ENCODE measurements at places on chromosomes 2 and 18.

DNA sequence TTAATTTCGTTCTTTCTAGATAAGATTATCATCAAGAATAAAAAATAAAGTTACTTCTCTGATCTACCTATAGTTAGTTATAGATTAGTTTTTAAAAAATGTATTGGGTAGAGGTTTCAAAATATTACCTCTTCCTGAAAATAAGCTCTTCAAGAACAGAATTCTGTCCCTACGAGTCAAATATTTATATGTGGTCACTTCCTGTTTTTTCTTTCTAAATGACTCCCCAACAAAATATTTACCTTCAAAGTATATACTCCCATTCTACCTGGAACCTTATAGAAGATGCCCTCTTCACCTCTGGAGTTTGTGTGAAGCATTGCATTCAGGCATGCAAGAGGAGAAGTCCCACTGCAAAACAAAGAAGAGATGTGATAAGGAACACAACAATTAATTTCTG is 72.3 kb downstream of the ASXL2 start:
- no peak for DNase-seq

GRCh38 chr2:24697792-24698191 is 95.4 kb downstream of the PTRHD1 start:
- DNase-seq = no peak

- DNase-seq = no peak
Observed at GRCh38 chr18:36638224-36638623, 190.6 kb downstream of the TPGS2 start.

DNA sequence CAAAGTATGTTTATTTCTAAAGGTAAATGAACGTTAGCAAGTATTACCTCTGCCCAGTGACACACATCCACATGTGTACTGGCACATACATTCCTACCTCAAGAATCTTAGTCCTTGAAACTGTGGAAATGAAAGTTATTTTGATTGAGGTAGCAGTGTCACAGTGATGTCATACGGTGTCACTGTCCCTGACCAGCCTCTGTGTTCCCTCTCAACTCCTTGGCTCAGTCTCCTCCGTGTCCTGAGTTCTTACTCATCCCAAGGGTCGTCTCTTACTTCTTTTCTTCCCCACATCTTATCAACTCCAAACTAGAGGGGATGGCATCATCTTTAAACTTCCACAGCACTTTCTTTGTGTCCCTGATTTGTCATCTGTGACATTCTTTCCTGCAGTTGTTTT is 3.3 kb downstream of the NCK2 start:
- DNase-seq = no peak

GRCh38 chr18:79428287-79428686 is 32.6 kb downstream of the NFATC1 start:
- no peak for DNase-seq

DNA sequence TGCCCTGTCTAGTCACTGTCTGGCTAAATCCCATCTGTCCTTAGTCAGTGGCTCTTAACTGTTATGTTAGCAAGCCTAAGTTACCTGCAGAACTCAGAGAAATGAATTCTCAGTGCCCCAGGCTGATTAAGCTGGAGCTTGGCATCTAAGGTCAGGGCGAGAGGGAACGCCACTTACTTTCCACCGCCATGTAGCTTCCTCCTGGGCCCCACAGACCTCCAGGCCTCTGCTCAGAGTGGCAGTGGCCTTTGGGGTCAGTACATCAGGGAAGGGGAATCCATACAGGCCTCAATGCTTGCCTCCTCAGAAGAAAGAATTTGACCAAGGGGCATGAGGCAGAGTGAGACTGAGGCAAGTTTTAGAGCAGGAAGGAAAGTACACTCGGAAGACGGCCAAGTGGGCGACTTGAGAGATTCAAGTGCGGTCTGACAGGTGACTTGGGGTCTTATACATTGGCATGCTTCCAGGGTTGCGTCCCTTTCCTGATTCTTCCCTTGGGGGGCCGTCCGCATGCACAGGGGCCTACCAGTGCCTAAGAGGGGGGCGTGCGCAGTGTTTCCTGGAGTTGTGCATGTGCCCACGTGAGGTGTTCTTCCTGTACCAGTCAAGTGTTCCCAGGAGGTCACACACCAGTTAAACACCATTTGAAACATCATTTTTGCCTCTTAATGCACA is 64.1 kb downstream of the EMILIN2 start:
- DNase-seq = no peak

- no peak for DNase-seq
Observed at GRCh38 chr2:217738061-217738460, 264.7 kb downstream of the TNS1 start.

- DNase-seq = no peak
Observed at GRCh38 chr2:198641161-198641560, 816.6 kb downstream of the SATB2 start.

DNA sequence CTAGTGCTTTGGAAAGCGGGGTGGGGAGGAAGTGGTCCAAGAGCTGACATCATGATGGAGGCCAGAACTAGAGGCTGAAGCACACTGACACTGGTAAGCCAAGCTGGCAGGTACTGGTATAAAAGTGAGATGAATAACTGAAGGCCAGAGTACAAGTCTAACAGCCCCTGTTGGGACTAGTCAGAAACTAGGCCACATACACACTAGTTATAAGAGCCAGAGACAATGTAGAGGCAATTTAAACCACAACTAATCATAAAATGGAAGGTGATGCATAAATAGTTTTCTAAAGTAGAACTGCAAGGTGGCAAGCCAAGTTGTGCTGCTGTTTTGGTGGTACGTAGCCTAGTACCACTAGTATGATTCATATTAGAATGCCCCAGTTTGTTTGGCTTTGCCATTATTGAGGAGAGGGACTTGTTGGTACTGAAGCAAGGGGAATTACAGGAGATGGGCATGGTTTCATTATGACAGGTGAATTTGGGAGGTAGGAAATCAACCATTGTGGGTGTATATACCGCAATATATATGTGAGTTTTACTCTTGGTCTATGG is 57.6 kb downstream of the GDF7 start:
- no peak for DNase-seq

DNA sequence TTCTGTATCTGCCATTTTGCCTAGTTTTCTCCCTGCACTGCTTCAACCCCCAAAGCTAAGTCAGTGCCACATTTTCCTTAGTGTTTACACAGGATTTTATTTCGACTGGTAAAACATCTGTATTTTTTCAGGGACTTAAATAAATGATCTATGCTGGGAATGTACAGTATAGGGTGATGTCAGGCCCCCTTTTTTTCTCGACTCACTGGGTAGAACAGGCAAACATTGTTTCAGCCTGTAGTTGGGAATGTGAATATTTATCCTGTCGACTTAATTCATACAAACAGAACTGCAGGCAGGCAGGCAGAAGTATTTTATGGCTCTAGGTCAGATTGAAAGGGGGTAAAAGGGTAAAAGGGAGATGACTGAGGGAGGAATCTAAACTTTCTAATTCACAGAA is 123.5 kb upstream of the ZFP36L2 start:
- no peak for DNase-seq

- no peak for DNase-seq
Observed at GRCh38 chr18:73355121-73355520, 487.3 kb upstream of the NETO1 start.

GRCh38 chr2:171995586-171995985 is 4.2 kb upstream of the METAP1D start:
- no peak for DNase-seq

- no peak for DNase-seq
Observed at GRCh38 chr18:79466591-79466990, 70.9 kb downstream of the NFATC1 start.

DNA sequence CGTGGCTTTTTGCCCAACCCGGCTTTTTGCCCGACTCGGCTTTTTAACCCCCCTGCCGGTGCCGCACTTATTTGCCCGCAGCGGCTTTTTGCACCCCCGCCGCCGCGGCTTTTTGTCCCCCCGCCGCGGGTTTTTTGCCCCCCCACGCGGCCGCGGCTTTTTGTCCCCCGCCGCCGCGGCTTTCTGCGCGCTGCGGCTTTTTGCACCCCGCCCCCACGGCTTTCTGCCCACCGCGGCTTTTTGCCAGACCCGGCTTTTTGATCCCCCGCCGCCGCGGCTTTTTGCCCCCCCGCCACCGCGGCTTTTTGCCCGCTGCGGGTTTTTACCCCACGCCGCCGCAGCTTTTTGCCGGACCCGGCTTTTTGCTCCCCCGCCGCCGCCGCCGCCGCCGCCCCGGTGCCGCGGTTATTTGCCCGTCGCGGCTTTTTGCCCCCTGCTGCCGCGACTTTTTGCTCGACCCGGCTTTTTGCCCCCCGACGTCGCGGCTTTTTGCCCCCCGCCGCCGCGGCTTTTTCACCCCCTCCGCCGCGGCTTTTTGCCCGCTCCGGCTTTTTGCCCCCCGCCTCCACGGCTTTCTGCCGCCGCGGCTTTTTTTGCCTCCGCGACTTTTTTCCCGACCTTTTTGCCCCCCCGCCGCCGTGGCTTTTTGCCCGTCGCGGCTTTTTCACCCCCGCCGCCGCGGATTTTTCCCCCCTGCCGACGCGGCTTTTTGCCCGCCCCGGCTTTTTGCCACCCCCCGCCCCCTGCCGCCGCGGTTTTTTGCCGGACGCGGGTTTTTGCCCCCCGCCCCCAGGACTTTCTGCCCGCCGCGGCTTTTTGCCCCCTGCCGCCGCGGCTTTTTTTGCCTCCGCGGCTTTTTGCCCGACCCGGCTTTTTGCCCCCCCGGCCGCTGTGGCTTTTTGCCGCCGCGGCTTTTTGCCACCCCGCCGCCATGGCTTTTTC is 2786.5 kb downstream of the RPIA start:
- peak; percentile 0 for DNase-seq

DNA sequence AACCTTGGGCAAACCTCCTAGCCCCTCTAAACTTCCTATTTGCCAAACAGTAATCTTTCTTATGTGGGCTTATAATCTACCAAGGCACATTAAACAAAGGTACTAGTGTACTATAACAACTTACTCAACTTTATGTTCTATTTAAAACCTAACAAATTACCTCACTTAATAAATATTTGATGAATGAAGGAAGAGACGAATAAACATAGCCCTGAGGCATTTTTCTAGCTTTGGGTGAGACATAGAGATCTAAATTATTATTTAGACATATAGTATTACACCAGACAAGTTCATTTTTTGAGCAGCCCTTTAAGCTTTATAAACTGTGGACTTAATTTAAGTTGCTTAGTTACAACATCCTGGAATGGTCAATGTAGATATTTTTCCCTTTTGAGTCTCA is 104.6 kb downstream of the UNC80 start:
- no peak for DNase-seq

- DNase-seq = no peak
Observed at GRCh38 chr2:160257041-160257742, 57.1 kb upstream of the ITGB6 start.

- DNase-seq = no peak
Observed at GRCh38 chr2:119536707-119537106, 7.5 kb upstream of the CFAP221 start.

- DNase-seq = no peak
Observed at GRCh38 chr2:20414806-20415205, 32.1 kb upstream of the RHOB start.

- DNase-seq = no peak
Observed at GRCh38 chr2:168811696-168812095, 9.3 kb downstream of the NOSTRIN start.

- DNase-seq = no peak
Observed at GRCh38 chr2:74253306-74253970, 55.0 kb downstream of the MTHFD2 start.

DNA sequence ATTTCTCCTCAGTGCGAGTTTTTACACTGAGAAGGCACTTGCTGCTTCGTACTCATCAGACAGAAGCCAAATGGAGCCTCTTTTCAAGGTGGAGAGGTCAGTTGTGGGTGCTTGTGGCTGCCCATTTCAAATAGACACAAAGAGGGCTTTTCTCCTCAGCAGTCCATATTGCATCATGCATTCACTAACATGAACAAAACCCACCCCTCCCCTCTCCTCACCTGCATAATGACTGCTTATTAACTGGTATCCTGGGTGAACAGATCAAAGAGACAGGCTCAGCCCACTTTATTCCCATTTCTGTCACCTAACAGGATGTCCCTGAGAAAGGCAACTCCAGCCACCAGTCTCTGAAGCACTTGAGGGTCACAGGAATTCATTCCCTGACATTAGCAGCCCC is 28.9 kb downstream of the KLF7 start:
- no peak for DNase-seq

GRCh38 chr2:168182550-168183249 is 64.7 kb downstream of the STK39 start:
- DNase-seq = no peak

GRCh38 chr2:27249159-27249890 is 13.5 kb downstream of the SLC30A3 start:
- DNase-seq = no peak

DNA sequence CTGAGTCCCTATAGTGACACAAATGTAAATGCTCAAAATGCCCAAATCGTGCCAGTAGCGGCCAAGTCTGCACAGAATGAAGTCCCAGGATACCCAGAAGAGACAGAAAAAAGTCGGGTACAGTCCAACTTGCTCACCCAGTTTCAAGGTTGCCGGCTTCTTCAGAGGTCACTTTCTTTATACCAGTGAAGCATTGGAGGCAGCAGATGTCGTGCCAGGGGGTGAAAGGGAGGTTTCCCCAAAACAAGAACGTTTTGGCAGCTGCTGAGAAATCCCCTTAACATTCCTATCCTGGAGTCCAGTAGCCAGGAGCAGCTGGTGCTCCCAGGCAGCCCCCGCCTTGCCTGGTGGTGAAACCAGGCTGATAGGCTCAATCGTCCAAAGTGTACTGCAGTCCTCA is 58.1 kb upstream of the MCFD2 start:
- no peak for DNase-seq

DNA sequence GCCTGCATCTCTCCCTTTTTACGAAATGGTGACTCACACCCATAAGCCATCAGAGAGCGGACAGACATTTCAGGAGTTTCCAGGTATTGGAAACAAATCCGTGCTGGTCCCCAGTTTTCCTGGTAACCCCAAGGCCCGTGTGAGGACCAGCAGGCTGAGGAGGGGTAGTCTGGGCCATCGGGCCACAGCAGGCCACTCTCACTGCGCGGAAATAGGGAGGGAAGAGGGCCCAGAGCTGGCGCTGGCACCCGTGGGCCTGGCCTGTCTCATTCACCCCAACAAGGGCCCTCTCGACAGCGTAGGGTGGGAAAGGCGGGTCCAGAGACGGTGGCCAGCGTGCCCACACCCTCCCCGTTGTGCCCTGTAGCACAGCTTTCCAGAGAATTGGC is 13.7 kb upstream of the FAHD2A start:
- no peak for DNase-seq

GRCh38 chr2:207265869-207266268 is 100.1 kb upstream of the KLF7 start:
- DNase-seq = no peak

- DNase-seq = no peak
Observed at GRCh38 chr2:26534865-26535662, 57.1 kb upstream of the OTOF start.

Measured in HEK293T (cell line).